Mesenteric fat pad (tissue), 1 donor: ENCODE measurements at places on chromosomes 7 and 10.

DNA sequence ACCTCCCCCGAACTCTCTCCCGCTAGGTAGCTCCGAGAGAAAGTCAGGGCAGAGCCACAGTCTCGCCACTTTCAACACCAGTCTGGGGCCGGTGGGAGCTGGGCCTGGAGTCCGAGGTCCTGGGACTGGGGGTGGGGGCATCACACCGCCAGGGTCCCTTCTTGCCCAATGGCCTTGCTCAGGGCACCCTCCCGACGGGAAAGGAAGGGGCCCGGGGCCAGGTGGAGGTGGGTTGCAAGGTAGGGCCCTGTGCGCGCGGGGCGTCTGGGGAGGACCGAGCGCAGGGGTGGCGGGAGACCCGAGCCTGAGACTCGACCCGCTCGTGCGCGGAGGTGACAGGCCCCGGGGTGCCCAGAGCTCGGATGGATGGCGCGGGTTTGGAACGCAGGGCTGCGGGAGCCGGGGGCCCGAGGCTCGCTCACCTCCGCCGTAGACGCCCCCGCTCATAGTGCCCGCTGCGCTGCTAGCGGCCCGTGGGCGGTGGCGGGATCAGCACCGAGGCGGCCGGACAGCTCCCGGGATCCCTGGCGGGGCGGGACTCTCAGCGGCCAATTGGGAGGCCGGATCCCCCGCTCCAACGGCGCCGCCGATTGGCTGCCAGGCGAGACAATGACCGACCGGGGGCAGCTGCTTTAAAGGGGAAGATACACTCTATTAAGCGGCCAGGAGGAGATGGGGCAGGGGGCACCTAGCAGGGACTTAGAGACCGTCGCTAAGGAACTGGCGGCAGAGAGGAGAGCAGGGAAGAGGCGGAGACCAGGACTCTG is at the start of gene ACTL6B:
Gene ACTL6B, minus strand, starts transcription at position 541 of the 767 bp plus-strand sequence. Its CDS starts 94 bp downstream, at position 447.
- no peak for DNase-seq

- DNase-seq: no peak
These were observed 65.6 kb downstream of the SH3PXD2A start for GRCh38 chr10:103789771-103790201.

GRCh38 chr10:72186258-72186981 is 29.4 kb upstream of the ANAPC16 start:
- DNase-seq: no peak

DNA sequence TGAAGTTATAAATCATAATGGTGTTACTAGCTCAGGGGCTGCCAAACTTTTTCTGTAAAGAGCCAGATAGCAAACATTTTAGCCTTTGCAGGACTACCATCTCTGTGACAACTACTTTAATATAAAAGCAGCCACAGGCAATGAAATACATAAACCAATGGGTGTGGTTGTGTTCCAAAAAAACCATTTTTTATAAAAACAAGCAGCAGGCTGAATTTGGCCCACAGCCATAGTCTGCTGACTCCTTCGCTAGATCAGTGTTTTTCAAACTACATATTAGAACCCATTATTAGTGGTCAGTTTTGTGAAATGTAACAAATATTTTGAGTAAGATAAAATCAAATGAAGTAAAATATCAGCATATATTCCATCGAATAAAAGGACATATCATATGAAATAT is 13.6 kb downstream of the GNG11 start:
- no peak for DNase-seq

DNA sequence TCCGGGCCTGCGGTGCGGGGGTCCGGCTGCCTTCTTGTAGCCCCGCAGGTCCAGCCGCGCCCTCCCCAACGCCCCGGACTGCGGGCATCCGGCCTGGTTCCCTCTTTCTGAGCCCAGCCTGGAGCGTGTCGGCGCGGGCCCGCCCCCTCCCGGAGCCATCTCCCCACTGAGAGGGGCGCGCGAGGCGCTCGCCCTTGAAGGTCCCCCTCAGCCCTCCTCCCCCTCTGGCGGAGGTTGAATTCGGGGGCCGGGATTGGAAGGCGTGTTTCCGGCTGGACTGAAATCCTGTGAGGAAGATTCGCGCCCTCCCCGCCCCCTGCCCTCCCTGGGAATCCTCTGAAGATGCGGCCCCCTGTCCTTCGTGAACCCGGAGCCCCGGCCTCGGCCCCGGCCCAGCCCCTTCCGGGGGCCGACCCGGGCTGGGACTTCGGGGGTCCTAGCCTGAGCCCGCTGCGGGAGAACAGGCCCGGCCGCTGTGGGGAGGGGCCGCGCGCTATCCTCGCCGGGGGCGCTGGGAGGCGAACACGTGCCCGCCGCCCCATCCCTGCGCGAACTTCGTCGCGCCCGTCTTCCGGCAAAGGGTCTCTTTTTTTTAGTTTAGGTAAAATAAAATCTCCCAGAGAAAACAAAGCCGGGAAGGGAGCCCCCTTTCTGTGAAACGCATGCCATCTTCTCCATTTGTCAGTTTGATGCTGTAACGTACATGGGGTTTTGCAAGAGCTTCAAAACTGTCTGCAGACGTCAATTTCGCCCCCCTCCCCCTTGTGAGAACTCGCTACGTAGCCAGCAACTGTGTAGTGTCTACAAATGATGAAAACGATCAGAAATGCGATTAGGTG is 636 bp downstream of the PDCD4 start:
- peak; percentile 94 for DNase-seq

DNA sequence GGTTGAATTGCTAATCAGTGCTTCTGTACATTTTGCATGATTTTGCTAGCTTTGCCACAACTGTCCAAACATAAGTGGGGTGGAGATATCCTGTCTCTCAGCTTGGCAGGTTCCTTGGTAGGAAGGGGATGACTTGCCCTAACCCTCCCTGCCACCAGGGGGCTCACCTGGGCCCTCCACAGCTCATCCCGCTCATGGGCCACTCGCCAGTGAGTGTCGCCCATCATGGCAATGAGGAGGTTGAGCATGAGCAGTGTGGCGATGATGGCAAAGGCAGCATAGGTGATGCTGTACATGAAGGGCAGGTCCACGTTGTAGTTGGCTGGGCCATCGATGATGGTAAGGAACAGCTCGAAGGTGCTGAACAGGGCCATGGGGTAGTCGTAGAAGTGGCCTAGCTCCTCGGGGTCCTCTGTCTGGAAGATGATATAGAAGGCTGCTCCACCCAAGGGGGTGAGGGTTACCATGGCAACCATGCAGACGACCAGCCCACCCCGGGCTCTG is 12.2 kb downstream of the TRPV6 start:
- peak; percentile 84 for DNase-seq

DNA sequence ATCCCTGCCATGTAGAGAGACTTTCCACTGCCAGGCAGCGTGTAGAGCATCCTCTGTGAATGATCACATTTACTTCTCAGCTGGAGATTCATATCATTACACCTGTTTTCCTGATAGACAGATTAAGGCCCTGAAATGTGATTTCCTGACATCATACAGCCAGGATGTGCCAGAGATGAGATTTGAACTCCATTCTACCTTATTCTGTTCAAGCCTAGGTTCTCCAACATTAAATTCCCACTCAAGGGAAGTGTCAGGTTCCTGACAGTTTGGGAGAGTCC is 482.1 kb downstream of the RPS24 start:
- DNase-seq: no peak

GRCh38 chr7:157769086-157769485 is 432.3 kb downstream of the DNAJB6 start:
- DNase-seq: no peak

GRCh38 chr7:36653663-36654355 is 70.5 kb downstream of the AOAH start:
- DNase-seq: no peak

- DNase-seq: no peak
These were observed 1249.1 kb downstream of the TYW1 start for GRCh38 chr7:68245688-68246087.

DNA sequence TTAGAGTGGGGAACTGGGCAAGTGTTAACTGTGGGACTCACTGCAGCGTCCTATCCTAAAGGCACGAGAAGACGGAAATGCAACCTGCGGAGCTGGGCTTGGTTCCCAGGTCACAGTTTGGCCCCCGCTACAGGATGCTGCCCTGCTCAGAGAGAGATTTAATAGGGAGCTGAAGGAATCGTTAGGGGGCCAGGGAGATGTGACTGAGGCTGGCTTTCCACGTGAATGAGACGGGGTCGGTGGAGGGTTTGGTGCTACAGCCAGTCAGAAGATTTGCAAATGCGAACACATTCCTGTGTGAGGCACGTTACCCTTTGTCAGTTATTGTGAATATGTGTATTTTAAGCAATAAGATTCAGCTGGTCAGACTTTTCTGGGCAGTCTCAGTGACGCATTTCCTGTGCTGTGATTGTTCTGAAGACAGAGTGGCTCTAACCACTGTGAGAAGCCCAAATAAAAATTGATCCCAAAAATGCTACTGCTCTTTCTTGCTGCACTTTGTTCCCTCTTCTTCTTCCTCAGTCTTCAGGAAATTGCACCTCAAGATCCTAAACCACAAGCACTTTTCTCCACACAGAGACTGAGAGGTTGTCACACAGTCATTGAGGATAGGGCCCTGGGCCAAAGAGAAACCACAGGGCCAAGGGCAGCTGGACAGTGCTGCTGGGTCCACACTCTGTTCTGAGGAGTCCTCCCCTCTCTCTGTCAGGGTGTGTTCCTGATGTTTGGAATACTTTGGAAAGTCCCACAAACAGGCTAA is 21.2 kb downstream of the CYP17A1 start:
- no peak for DNase-seq

- peak; percentile 41 for DNase-seq
These were observed 20.7 kb upstream of the GIMAP8 start for GRCh38 chr7:150429699-150430098.

DNA sequence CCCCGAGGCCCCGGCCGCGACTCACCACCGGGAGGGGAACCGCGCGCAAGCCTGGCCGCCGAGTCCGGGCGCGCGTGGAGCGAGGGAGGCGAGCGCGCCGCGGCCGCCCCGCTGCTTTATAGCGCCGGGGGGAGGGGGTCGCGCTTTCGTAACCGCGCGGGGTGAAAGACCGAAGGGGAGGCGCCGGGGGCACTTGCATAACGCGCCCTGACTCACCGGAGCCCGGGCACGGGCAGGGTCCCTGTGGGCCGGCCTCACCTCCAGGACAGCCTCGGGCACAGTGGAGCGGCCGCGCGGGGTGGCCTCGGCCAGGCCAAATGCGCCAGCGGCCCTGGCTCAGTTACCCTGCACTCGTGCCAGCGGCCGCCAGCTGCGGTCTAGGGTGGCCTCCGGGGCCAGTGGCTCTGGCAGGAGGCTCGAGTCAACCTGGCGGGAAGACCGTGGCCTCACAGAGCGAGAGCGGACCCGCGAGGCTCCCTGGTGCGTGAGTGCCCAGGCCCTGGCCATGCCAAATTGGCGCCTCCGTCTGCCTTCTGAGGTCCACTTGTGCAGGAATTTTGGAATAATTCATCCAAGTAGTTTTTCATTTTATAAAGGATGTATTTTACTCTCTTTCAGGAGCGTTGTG is at the start of gene RBP4:
Gene RBP4, minus strand, starts transcription at position 90 of the 628 bp plus-strand sequence. CDS start 207 bp downstream, outside the sequence.
- no peak for DNase-seq

DNA sequence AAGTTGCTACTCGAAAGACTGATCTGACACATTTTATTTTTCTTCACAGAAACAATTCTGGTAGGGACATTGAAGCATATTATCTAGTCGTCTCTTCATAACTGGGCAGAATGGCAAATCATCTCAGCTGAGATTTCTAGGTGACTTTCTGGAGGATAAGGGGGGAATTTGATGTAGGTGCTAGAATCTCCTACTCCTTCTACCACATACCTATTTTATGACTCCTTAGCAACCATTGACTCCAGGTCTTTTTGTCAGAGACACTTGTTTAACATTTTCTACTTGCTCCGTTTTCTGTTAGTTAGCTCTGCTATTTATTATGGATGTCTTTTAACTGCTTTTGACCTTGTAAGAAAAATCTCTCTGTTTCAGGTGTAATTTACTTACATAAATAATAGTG is 380.9 kb upstream of the SEMA3C start:
- DNase-seq: no peak

GRCh38 chr7:126501617-126502016 is 751.1 kb downstream of the GRM8 start:
- DNase-seq: no peak

- no peak for DNase-seq
These were observed 28.6 kb downstream of the JAZF1 start for GRCh38 chr7:28151965-28152364.

GRCh38 chr7:149885191-149886017 is 11.6 kb downstream of the ATP6V0E2 start:
- no peak for DNase-seq

- no peak for DNase-seq
These were observed 45.5 kb downstream of the CASTOR2 start for GRCh38 chr7:75010036-75010435.

DNA sequence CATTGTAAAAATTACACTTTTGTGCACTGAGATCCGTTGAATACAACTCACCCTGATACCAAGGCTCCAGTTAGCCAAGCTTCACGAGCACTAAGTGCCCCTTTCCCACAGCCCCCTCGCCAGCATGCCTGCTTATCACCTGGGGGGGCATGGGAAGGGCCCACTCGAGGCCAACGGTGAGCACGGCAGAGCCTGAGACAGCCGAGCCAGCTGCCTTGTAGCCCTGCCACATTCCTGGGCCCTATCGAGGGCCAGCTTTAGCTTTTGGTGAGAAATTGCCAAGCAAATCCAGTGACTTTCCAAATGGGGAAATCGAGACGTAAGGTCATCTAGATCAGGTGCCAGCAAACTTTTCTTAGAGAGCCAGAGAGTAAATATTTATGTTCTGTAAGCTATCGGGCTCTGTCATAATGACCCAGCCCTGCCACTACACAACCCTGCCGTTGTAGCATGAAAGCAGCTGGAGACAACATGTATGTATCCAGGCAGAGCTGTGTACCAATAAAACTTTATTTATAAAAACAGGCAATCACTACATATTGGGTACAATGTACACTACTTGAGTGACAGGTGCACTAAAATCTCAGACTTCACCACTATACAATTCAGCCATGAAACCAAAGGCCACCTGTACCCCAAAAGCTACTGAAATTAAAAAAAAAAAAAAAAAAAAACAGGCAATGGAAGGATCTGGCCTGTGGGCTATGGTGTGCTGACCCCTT is 83.6 kb downstream of the FAM53B start:
- no peak for DNase-seq

DNA sequence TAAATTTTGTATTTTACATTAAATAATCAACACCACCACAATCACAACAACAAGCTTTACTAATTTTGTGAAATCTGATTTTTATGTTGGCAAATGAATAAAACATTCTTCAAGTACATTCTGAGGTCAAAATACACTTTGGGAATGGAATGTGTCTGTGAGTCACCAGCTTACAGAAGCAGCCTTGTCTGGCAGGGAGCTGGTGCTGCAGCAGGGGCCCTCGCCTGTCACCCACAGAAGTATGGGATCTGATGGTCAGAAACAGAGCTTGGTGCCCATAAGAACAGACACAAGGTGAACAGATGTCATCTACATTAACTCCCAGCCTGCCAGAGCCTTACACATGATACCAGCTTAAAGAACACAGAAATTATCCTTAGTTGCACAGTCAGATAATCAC is 496.9 kb downstream of the CCSER2 start:
- DNase-seq: no peak

DNA sequence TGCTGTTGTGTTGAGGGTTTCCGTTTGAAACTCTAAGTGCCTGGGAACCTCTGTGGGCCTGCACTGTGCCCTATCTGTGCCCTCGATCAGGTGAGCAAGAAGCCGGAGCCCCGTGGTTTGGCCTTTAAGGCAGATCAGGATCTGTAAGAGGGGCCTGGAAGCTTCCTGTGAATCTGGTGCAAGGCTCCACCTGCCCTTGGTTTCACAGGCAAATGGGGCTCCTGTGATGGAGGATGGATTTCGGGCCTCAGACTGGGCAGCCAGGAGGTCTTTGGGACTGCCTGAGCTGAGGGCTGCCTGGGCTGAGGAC is 21.6 kb downstream of the SCART1 start:
- DNase-seq: peak; percentile 65
